ENCODE measurements at places on chromosomes 16 and 17. TPM values are rescaled to one million over a fixed set of nuclear protein-coding genes. Genes with fewer than 3 reads are reported as not detected.

The FOXJ1 gene
- 20.7 TPM for polyA plus RNA-seq

The SLC12A3 gene
- 0.18 TPM for polyA plus RNA-seq

The TPSD1 gene
- not detected for polyA plus RNA-seq

The CLEC19A gene
- polyA plus RNA-seq = 0.79 TPM

DNA sequence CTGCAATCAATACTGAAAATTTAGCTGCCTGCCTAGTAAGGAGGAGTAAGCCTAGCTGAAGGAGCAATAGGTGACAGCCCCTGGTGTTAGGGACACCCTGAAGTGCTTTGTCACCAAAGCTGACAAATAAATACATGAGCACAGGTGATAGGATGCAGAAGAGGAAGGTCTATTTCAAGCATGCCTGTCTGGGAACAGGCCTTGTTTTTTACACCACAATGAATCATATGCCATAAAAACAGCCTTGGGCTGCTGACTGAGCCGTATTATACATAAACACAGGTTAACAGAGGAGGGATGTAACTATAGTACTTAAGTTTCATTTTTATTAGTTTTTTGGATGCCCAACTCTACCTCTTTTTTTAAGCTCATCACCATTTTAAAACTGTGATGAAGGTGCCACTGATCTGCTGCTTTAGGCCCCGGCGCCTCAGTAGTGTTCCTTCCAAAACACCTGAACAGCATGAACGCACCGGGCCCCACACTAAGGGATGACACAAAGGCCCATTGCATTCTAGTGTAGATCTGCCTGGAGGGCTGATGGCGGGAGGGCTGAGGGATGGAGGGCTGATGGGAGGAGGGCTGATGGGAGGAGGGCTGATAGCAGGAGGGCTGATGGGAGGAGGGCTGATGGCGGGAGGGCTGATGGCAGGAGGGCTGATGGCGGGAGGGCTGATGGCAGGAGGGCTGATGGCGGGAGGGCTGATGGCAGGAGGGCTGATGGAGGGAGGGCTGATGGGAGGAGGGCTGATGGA lies 150.3 kb downstream of the AATF start:
- H3K36me3 ChIP-seq = peaks cover 69% of the 10 kb centered on the region
- no peak for DNase-seq
- no peaks in the 10 kb centered on the region for H3K4me1 ChIP-seq
- no peak overlapping the region for H3K27ac ChIP-seq
- H3K27me3 ChIP-seq = no peaks in the 10 kb centered on the region
- no peak overlapping the region for H3K4me3 ChIP-seq

DNA sequence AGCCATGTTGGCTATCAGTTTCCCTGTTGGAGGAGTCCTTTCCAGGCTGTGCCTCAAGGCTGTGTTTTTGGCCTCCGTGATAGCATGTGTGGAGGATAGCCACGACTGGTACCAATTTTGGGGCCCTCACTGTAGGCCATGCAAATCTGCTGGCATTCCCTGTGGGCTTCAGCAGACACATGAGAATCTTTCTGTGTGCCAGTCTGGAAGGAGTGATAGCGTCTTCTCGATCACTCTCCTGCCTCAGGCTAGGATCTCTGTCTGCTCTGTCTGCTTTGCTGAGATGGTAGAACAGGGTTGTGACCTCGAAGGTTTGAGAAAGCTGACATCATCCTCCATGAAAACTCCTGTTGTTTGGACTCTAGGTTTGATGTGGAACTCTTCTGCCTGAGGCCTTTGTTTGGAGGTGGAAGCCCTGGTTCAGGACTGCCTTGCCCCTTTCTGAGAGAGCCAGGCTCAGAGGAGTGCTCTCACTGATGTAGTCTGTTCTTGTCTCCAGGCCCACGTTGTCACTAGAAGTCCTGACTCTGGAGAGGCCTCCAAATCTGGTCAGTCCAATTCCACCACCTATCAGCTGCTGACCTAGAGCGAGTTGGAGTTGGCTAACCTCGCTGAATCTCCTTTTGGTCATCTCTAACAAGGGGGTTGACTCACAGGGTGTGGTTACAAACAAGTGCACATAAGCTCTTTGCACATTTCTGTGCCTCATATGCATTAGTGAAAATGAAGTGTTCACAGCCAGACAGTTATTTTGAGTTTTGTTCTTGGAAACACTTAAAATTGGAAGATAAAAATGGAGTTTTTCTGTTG lies 12.1 kb upstream of the EDC4 start:
- H3K4me3 ChIP-seq = no peak overlapping the region
- H3K4me1 ChIP-seq = peaks cover 45% of the 10 kb centered on the region
- no peaks in the 10 kb centered on the region for H3K36me3 ChIP-seq

DNA sequence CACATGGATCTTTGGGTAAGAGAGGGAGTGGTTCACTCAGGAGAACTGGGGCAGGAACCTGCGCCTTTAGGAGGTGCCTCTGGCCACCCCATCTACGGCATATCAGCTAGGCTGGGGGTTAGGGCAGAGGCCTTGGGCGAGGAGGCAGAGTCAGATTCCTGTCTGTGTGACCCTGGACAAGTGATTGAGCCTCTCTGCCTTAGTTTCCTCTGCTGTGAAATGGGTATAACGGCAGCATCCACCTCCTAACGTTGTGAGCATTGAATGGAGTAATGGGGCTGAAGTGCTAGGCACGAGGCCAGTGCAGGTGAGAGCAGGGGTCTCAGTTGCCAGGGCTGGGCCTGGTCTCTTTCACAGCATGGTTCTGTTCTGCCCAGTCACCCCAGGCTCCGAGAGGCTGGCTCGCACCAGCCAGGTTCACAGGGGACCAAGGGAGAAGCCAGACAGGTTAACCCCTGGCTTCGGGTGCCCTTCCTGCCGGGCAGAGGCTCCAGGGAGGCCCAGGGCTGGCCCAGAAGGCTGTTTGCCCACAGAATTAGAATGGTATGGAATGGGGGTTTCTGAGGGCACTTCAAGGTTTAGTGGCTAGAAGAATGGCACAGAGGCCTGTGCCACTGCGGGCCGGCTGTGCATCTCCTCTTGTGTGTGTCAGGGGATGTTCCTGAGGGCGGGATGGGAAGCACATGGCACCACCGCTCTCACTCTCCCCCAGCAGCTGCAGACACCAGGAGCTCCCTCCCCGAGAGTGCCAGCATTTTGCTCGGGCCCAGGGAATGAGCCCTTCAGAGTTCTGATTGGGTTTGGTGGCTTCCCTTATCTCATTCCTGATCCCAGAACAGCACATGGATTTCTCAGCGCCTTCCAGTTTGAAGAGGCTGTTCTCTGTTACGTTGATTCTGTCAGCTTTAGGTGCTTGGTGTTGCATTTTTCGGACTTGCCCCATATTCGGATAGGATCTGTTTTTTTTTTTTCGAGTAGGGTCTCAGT lies 23.8 kb downstream of the UNC13D start:
- H3K27ac ChIP-seq = no peak overlapping the region
- no peak for DNase-seq
- H3K4me3 ChIP-seq = no peak overlapping the region
- H3K4me1 ChIP-seq = no peaks in the 10 kb centered on the region

DNA sequence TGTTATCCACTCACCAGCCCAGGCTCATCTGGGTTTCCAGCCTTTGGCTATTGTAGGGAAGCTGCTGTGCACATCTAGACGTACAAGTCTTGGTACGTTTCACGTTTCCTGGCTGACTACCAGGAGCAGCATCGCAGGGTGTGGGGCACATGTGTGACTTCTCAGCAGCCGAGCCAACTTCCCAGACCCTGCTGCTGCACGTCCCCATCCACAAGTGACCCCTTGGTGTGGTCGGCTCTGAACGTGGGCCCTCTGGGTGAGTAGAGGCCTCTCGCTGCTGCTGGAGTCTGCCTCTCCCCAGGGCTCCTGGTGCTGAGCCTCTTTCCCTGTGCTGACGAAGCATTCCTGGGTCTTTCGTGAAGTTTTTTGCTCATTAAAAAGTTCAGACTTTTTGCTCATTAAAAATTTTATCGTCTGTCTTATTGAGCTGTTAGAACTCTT lies 70.2 kb upstream of the ZNF750 start:
- no peaks in the 10 kb centered on the region for H3K27me3 ChIP-seq
- no peak overlapping the region for H3K27ac ChIP-seq
- H3K4me3 ChIP-seq = no peak overlapping the region
- H3K4me1 ChIP-seq = no peaks in the 10 kb centered on the region

GRCh38 chr16:56298116-56298515 lies 106.8 kb downstream of the GNAO1 start:
- H3K4me1 ChIP-seq = no peaks in the 10 kb centered on the region
- H3K36me3 ChIP-seq = no peaks in the 10 kb centered on the region
- no peak overlapping the region for H3K27ac ChIP-seq
- no peaks in the 10 kb centered on the region for H3K27me3 ChIP-seq
- DNase-seq = no peak

GRCh38 chr17:32486111-32486700 lies 587 bp upstream of the CDK5R1 start:
- peaks cover 20% of the 10 kb centered on the region for H3K4me1 ChIP-seq
- no peaks in the 10 kb centered on the region for H3K27me3 ChIP-seq
- peak; percentile 66 for DNase-seq

GRCh38 chr16:17939122-17939536 lies 397.4 kb downstream of the NPIPA8 start:
- no peak overlapping the region for H3K4me3 ChIP-seq
- H3K27ac ChIP-seq = no peak overlapping the region
- no peaks in the 10 kb centered on the region for H3K27me3 ChIP-seq
- no peak for DNase-seq
- H3K36me3 ChIP-seq = no peaks in the 10 kb centered on the region

DNA sequence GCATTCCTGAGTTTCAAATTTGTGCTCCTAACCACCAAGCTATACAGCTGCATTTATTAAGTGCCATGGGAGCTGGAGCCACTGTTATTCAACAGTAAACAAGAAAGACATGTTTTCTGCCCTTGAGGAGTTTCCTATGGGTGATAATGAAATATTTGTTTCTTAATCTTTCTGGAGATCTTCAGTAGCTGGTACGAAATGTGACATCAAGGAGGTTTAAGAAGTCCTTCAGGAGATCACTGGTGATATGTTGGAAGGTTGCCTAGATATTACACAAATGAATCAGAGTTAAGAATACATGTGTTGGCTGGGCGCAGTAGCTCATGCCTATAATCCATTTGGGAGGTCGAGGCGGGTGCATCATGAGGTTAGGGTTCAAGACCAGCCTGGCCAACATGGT lies 14.9 kb downstream of the RHOT1 start:
- no peak overlapping the region for H3K4me3 ChIP-seq
- no peak overlapping the region for H3K27ac ChIP-seq
- H3K4me1 ChIP-seq = peaks cover 8% of the 10 kb centered on the region
- no peaks in the 10 kb centered on the region for H3K36me3 ChIP-seq
- DNase-seq = no peak

- no peaks in the 10 kb centered on the region for H3K36me3 ChIP-seq
- no peak overlapping the region for H3K27ac ChIP-seq
- H3K4me1 ChIP-seq = no peaks in the 10 kb centered on the region
- no peaks in the 10 kb centered on the region for H3K27me3 ChIP-seq
Observed at GRCh38 chr16:58264961-58265479, 29.8 kb downstream of the PRSS54 start.

DNA sequence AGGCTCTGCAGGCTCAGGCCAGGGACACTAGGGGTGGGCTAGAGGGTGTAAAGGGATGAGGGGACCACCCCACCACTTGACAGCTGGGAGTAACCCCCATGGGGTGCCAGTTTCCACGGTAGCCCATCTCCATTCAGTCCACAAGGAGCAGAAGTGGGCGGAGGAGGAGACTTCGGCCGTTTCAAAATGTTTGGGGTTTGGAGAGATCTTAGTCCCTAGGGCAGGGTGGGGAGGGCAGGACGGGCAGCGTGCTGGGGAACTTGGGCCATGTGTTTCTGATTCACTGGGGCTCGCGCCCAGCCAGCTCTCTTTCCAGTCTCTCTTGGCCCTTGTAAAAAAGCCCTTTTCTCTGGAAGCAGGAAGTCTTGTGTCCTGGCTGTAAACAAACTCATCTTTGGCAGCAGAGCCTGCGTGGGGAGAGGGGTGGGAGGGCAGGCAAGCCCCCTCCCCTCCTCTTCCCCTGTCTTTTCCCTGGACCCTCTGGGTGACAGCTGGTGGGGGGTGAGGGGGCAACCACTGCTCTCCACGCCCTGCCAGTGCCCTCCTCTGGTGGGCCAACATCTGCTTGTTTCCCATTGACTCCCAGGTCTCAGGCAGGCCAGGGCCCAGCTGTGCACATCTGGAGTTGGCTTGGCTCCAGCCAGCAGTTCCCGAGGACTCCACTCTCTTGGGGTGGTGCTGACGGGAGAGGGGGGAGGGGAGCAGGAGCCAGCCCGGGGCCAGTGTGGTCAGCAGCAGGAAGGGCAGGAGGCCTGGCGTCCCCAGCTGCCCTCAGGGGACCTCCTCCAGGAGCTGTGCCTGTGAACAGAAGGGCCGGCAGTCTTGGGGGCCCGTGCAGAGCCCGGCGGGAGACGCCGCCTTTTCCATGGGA lies 8.1 kb downstream of the CYGB start:
- H3K4me1 ChIP-seq = peaks cover 45% of the 10 kb centered on the region
- peak; percentile 98 for DNase-seq
- no peaks in the 10 kb centered on the region for H3K27me3 ChIP-seq
- no peak overlapping the region for H3K4me3 ChIP-seq
- H3K27ac ChIP-seq = peak overlapping the region; percentile 80
- no peaks in the 10 kb centered on the region for H3K36me3 ChIP-seq

DNA sequence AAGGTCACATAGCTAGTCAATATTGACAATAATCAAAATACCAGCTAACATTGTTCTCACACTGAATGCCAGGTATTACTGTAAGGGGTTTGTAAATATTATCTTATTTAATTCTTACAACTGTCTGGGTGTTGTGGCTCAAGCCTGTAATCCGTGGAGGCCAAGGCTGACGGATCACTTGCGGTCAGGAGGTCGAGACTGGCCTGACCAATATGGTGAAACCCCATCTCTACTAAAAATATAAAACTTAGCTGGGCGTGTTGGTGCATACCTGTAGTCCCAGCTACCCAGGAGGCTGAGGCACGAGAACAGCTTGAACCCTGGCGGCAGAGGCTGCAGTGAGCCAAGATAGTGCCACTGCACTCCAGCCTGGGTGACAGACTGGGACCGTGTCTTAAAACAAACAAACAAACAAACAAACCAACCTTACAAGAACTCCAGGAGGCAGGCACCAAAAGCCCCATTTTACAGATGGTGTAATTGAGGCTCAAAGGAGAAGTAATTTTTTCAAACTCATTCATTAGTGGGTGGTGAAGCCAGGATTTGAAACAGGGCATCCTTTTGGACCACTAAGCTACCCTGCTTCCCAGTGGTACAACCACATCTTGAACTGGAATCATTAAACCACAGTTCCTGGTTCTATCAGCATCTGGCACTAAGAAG lies 104.3 kb downstream of the XYLT1 start:
- H3K4me3 ChIP-seq = no peak overlapping the region
- peaks cover 7% of the 10 kb centered on the region for H3K4me1 ChIP-seq
- H3K36me3 ChIP-seq = no peaks in the 10 kb centered on the region
- no peaks in the 10 kb centered on the region for H3K27me3 ChIP-seq
- H3K27ac ChIP-seq = no peak overlapping the region

DNA sequence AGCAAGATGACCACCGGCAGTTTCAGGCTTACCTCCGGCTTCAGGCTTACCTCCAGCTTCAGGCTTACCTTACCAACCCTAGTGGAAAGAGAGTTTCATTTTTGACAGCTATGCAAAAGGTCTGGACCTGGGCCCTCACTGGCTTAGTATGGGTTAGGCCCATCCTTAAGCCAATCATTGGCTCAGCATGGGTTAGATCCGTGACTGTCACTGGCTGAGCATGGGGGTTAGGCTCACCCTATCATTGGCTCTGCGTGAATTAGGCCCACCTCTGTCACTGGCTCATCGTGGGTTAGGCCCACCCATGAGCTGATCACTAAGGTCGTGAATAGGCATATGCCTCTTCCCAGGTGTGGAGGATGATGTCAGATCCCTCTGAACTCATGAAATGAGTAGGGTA lies 8.1 kb downstream of the NDE1 start:
- H3K4me3 ChIP-seq = no peak overlapping the region
- no peaks in the 10 kb centered on the region for H3K27me3 ChIP-seq
- H3K27ac ChIP-seq = no peak overlapping the region
- DNase-seq = no peak
- no peaks in the 10 kb centered on the region for H3K4me1 ChIP-seq

Data from left lung (tissue), 14 donors.